Cardiac muscle cell (in vitro differentiated cells and primary cell): ENCODE measurements at places on chromosomes 6 and 20.

DNA sequence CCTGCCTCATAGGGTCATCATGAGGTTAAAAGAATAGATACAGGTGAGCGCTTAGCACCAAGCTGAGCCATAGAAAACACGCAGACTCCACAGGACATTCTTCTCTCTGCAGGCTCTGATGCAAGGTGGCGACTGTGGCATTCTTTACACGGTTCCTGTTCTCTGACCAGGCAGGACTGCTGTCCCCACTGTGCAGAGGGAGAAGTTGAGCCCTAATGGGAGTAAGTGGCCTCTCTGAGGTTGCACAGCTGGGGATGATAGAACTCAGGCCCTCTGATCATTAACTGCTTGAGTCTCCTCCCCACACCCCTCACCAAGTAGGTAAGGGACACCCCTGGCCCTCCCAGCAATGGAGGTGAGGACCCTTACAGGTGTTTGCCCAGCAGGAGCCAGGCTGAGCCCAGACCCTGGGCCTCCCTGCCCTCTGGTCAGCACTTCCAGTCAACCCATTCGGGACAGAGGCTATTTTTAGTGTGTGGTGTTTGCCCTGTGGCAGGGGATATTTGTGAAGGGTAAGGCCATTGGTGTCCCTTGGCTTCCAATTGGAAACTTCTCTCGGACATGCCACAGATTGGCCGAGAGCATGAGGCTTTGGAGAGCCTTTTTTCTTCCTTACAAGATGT lies 116.8 kb downstream of the VEGFA start:
- no peak for DNase-seq

GRCh38 chr6:94401311-94401710 lies 982.0 kb upstream of the EPHA7 start:
- DNase-seq: no peak

DNA sequence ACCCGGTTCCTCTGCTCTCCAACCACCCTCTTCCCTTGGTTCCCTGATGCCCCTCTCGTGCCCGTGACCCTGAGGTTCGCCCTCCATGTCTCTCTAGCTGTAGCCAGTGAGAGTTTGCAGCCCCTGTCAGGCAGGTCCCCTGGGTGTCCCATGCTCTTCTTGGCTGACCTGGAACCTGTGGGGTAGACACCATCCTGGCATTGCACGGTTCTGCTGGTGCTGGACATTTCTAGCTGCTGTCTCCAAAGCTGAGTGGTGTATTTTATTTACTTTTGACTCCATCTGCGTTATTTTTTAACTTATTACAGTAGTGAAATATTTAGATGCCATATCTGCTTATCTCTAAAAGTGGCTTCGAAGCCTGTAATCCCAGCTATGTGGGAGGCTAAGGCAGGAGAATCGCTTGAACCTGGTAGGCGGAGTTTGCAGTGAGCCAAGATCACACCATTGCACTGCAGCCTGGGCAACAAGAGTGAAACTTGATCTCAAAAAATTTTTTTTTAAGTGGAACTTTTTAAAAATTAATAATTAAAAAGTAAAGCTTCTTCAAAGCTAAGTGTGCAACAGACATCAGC lies 12.5 kb downstream of the ENTPD6 start:
- DNase-seq: no peak

DNA sequence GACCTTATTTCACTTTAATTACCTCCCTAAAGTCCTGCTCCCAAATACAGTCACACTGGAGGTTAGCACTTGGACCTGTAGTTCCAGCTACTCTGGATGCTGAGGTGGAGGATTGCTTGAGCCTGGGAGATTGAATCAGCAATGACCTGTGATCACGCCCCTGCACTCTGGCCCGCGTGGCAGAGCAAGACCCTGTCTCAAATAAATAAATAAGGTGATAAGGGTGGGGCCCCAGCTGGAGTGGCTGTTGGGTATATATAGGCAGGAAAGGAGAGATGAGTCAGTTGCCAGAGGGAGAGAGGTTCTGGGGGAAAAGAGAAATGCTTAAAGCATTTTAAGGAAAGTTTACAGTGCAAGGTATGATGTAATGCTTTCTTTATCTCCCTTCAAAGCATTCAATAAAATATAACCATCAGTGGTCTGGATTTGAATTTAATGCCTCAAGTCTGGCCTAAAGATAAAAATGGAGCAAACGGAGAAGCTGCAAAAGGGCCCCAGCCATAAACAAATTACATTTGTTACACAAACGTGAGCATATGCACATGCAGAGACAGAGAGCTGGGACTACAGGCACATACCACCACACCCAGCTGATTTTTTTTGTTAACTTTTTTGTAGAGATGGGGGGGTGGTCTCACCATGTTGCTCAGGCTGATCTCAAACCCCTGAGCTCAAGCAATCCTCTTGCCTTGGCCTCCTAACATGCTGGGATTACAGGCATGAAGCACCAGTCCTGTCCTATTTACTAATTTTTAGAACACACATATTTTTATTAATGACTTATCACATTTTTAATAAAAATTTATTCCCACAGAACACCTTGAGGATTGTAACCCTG lies 6.1 kb upstream of the PM20D2 start:
- no peak for DNase-seq

GRCh38 chr6:9399916-9400315 lies 964.6 kb upstream of the SLC35B3 start:
- no peak for DNase-seq

GRCh38 chr6:28543651-28544610 lies 18.2 kb downstream of the GPX5 start:
- peak; percentile 55 for DNase-seq
